Epithelial cell of alveolus of lung (primary cell): ENCODE measurements at places on chromosomes 2 and 18. TPM values are rescaled to one million over a fixed set of nuclear protein-coding genes. Genes with fewer than 3 reads are reported as not detected.

Gene NOSTRIN
- 0.26 TPM in 1 of 2 replicates, not detected in the other for total RNA-seq

Gene ARHGEF33
- under 0.01 and 1.4 TPM in 2 replicates for total RNA-seq

Gene C2orf80
- total RNA-seq = not detected in 2 replicates

Gene ALS2
- 12.6 and 13.6 TPM in 2 replicates for total RNA-seq

Gene PJVK
- 0.65 and 2.9 TPM in 2 replicates for total RNA-seq
